Fibroblast of the aortic adventitia (primary cell): ENCODE measurements at places on chromosomes 4 and X.
A peak's percentile ranks its signal among the peaks of the same experiment; 100 is the strongest.

DNA sequence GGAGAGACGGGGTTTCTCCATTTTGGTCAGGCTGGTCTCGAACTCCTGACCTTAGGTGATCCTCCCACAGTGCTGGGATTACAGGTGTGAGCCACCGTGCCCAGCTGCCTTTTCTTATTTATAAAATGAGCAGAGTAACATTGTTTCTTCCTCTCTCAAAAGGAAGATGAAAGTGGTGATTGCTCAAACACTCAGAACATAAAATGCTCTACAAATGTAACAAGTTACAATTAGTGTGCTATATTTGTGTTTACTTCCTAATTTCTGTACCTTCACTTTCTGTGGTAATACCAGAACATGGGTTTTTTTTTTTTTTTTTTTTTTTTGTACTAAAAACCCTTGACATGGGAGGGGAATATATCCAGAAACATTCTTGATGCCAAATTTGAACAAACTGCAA lies 197.9 kb downstream of the MGST2 start:
- DNase-seq: no peak

- DNase-seq: no peak
These were observed 2.1 kb upstream of the SH2D1A start for GRCh38 chrX:124344246-124344645.

GRCh38 chrX:2627272-2627867 lies 63.7 kb upstream of the CD99 start:
- peak; percentile 46 for DNase-seq

GRCh38 chr4:8090312-8090711 lies 68.3 kb downstream of the ABLIM2 start:
- peak; percentile 5 for DNase-seq

DNA sequence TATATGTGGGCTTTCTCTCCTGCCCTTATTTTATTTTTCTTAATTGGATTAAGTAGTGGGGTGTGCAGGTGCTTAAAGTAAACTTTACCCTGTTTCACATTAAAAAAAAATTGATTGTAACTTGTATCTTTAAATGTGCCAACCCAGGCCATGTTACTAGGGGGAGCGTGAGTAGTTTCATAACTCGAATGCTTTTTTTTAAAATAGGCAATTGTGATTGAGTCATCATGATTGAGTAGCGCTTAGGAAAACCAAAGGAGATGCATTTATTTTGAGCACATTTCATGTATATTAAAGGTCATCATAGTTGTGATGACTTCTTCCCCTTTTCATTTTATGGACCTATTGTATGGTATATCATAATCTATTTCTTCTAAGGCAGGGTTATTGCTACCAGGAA lies 32.2 kb downstream of the GPAT3 start:
- DNase-seq: no peak

DNA sequence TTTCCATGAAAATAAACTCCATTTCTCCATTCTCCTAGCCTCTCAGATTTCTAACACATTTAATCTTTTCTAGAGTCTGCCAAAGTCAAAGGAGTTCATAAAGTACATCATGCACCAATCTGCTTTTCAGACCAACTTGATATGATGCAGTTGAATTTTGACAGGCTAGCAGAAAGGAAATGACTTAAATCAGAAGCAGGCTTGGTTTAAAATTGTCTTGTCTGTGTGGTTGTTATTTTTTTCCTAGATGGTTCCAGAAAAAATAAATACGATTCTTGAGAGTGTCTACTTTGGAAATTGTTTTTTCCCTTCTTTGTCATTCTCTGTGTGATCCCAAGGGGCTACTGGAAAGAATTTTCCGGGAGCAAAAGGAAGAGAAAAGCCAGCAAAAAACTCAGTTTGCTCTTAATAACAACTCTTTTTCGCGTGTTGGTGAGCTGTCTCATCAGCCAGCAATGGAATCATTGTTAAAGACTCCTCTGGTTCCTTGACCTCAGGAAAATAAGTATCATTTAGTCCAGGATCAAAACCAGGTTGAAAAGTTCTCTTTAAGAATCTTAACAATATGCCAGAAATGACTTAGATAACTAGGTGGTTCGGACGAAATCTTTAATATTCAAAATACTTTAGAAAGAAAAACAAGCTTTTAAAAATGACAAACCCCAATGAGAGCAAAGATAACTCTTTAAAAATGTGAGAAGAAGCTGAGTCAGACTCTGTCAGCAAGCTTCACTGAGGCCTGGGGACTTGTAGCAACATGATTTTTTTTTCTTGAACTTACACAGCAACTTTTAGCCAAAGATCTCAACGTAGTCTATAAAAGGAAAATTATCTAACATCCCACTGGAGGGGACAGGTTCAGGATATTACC lies 49.7 kb upstream of the GAB1 start:
- peak; percentile 83 for DNase-seq

DNA sequence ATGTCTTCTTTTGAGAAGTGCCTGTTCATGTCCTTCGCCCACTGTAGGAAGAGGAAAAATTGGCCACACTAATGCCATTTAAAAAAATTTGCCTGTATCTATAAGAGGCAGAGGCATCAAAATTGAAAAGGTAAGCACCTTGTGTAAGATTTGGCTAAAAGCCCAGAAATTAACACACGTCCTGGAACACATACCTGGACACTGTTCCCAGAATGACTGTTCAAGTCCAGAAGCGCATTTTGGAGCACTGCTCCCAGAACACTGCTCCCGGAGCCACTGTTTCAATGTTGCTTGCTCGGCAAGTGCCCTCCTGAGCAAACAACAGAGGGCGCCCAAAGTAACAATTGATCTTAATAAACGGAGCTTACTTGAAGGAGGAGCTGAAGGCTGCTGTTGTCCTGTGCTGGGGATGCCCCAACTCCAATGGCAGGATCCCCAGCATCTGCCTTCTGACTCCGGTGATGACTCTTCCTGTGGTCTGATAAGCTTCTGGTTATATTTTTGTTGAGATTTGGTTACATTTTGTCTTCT lies 1958.6 kb downstream of the C4orf33 start:
- DNase-seq: no peak

- peak; percentile 92 for DNase-seq
These were observed 197.3 kb downstream of the OR13H1 start for GRCh38 chrX:131741103-131741581.

- peak; percentile 98 for DNase-seq
These were observed 5.1 kb upstream of the DCLK2 start for GRCh38 chr4:150072906-150073714.

- peak; percentile 77 for DNase-seq
These were observed at the start of gene ELOVL6 for GRCh38 chr4:110198435-110199416. ELOVL6 (minus strand) TSS chr4:110198615; CDS start chr4:110198335, 280 bp downstream.

DNA sequence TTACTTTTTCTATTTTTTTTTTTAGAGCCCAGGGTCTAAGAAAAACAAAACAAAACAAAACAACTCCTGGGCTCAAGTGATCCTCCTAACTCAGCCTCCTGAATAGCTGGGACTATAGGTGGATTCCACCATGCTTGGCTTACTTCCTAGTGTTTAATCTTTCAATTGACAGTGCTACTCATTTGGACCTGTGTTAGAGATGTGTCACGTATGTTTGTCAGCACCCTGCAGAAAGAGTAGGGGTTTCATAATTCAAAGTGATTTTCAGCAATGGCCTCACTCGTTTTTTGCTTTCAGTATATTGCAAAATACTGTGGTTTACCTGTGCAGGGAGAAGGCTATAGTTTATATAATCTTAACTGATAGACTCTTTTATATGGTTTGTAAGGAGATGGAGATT lies 71.6 kb upstream of the TEX13D start:
- no peak for DNase-seq

GRCh38 chrX:153214934-153215333 lies 35.9 kb downstream of the MAGEA1 start:
- DNase-seq: no peak

- no peak for DNase-seq
These were observed 10.1 kb upstream of the SH3TC1 start for GRCh38 chr4:8188743-8189550.

- DNase-seq: peak; percentile 60
These were observed 235.3 kb downstream of the TENM3 start for GRCh38 chr4:182478475-182478874.

GRCh38 chr4:183987987-183988392 lies 82.9 kb downstream of the STOX2 start:
- peak; percentile 95 for DNase-seq

GRCh38 chr4:148618856-148619255 lies 176.6 kb upstream of the NR3C2 start:
- DNase-seq: no peak

DNA sequence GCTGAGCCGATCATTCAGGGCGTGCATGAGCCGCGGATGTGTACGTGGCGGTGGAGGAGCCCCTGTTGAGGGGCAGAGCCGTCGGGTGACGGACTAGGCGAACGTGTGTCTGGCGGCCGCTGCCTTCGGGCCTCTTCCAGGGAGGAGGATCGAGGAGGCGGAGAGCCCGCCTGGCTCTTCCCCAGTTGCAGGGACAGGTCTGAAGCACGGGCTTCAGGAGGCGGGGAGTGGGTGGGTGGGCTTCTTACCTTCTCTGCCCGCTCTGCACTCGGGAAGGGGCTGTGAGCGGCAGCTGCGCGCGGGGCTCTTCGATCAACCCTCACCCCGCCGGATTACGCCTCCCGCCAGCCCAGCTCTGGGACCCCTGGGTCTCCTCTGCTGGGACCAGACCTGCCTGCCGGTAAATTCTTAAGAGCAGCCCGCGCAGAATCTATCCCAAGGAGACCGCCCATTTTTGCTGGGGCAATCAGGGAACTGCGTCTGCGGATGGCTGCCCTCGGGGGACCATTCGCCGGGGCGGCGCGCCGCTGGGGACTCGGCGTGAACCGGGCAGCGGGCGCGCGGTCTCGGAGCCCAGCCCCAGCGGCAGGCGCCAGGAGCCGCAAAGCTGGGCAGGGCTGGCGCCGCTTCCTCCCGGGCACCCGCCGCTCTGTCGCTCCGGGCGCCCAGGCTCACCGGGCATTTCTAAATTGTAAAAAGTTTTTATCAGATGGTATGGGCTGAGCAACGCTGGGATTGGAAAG lies 4.9 kb downstream of the PLAC8 start:
- DNase-seq: no peak

DNA sequence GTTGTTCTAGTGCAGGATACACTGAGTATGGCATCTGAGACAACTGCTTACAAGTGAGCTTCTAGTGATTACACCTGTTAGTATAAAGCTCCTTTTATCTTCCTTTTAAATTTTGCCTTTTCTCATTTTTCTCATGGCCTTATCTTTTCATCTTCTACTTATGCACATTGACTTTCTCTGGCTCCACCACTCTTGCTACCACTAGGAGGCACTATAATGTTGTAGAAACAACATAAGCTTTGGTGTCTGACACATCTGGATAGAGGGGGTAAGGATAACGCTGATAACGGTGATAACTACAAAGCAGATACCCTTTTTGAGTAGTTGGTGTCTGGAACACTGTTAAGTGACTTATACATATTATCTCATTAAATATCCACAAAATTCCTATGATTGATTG lies 187.4 kb upstream of the TEX13C start:
- DNase-seq: no peak

DNA sequence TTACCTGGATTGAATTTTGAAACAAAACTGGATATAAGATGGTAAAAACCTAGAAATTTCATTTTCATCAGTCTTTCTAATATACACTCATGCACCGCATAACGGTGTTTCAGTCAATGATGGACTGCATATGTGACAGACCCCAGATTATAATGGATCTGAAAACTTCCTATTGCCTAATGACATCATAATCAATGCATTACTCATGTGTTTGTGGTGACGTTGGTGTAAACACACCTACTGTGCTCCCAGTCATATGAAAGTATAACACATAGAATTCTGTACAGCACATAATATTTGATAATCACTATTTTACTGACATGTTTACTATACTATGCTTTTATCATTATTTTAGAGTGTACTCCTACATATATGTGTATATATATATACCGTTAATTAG lies 119.9 kb upstream of the AGA start:
- DNase-seq: no peak

- DNase-seq: peak; percentile 94
These were observed 262.6 kb downstream of the ADGRL3 start for GRCh38 chr4:61462451-61463326.

GRCh38 chr4:5157791-5158770 lies 106.8 kb downstream of the STK32B start:
- DNase-seq: no peak

DNA sequence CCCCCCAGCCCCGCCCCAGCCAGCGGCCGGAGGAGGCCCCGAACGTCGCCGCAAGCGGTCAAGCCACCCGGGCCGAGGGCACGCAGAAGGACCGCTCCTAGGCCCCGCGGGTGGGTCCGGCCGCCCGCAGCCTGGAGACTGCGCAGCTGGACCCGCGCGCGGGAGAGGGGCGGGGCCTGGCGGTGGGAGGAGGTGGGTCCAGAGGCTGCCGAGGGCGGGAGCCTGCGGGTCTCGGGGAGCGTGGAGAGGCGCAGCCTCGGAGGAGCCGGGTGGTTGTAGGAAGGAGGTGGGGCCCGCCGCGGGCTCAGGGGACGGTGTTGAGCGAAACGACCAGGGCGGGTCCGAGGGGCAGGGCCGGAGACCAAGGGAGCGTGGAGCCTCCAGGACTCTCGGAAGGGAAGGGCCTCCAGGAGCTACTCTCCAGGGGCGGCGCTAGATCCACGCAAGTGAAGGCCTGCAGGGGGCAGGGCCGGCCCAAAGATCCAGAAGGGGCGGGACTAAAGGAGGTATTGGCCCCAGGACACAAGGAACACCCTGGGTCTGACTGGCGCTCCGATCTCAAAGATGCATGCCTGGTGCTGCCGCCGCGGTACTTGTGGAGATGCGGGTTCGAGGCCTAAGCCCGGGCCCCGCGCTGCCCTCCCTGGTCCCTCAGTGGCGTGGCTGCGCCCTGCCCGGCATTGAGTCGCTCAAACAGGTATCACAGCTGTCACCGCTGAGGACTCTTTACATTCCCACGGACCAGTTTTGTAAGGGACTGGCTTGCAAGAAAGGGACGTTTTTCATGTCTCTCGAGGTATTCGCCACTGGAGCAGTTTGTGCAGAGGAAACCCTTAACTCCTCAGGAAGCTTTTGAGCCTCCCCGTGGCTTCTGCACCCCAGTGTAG lies 5.9 kb downstream of the TIMM17B start:
- peak; percentile 75 for DNase-seq

DNA sequence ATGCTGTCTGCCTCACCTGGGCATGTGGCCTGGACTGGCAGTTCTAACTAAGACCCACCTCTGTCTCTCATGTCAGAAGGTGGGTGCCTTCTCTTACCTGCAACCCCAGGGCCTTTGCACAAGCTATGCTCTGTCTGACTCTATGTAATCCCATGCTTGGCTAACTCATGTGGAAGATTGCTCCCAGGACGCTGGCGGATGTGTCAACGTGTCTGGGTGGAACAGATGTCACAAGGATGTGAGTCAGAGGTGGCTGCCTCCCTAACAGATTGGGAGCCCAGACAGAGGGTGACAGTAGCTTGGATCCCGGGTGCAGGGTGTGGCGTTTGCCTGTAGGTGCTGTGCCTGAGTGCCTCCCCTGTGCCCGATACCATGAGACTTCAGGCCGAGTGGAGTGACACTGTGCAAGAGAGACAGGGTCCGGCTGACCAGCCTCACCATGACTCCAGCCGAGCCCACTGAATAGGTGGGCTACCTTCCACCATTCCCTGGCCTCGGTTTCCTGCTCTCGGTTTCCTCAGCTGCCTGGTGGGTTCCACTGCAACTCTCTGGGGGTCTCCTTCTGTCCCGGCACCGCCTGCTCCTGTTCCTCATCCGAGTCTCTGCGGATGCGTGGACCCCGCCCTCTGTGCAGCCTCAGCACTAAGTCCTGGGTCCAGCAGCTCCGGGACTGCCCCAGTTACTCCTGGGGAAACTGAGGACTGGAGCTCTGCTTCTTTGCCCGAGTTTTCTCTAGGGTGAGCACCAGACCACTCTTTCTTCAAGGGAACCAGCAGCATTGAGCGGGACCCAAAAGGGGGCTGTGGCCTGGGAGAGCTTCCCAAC lies 11.0 kb downstream of the SH3BP2 start:
- no peak for DNase-seq

- no peak for DNase-seq
These were observed 84.2 kb downstream of the CAMK2D start for GRCh38 chr4:113677325-113677724.
